ENCODE measurements at places on chromosomes 12 and 14.

- DNase-seq = no peak
Measured at GRCh38 chr12:24408305-24408704, 458.8 kb upstream of the SOX5 start.

GRCh38 chr12:53443955-53444354 is 2.4 kb downstream of the PRR13 start:
- no peak for DNase-seq

DNA sequence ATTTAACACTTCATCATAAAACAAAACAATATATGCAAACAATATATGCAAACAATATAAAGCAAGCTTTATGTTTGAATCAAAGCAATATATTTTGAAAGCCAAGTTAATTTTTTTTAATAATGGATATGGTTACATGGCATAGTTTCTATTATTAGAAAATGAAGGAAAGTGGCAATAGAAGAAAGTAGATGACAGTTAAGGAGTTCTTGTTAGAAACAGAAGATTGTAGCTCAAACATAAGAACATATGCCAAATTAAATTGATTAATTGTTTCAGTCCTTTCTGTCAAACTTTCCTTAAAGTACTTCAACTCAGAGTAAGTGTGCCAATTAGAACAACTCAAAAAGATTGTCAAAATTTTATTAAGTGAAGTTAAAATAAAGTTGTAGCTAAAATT is 1248.3 kb downstream of the SLC16A7 start:
- DNase-seq = no peak

- DNase-seq = no peak
Measured at GRCh38 chr12:104249898-104250297, 34.3 kb downstream of the TXNRD1 start.

GRCh38 chr12:49555631-49556390 is 12.1 kb downstream of the MCRS1 start:
- DNase-seq = no peak

- no peak for DNase-seq
Measured at GRCh38 chr14:94701861-94702370, 68.0 kb downstream of the GSC start.

DNA sequence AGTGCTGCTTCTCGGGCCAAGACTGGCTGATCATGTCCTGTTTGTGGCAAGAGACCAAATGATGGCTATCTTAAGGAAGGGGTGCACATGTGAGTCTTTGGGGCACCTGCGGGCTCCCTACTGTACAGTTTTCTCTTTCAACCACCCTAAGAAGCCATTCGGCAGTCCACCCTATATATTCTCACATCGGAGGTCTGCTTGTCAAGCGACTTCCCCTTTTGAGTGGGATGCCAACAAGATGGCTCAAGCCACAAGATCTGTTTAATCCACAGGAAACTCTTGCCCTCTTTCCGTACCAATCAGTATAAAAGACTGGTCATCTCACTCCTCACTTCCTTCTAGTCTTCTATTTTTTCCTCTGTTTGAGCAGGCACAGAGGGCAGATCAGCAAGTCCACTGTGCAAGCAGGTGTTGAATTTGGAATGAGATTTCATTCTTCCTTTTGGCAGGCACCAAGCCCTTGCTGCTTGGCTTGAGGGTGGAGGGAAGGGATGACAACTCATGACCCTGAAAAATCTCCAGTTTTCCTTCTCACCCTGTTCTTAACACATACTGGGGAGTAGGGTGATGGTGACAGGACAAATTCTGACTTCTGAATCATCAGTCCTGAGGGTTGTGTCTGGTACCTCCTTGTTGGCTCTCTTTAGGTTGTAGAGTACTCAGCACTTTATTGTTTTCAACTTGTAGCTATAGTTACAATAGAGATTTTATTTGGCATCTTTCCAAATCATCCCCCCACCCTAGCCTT is 17.6 kb downstream of the LACRT start:
- DNase-seq = no peak

DNA sequence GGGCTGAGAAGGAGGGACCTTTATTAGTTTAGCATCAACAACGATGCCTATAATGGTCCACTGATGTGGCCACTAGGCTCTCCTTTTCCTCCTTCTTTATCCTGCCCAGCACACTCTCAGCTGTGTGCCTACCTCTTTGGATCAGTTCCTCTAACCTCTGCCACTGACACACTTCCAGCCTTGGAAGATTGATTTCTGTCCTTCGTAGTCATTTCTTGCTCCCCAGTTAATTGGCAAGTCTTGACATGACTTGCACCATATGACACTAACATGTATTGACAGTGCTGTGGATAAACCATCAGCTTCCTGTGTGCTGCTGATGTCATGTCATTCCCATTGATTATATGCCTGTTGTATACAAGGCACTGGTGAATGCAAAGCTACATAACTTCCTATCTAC is 90.2 kb upstream of the PLEKHG7 start:
- no peak for DNase-seq

DNA sequence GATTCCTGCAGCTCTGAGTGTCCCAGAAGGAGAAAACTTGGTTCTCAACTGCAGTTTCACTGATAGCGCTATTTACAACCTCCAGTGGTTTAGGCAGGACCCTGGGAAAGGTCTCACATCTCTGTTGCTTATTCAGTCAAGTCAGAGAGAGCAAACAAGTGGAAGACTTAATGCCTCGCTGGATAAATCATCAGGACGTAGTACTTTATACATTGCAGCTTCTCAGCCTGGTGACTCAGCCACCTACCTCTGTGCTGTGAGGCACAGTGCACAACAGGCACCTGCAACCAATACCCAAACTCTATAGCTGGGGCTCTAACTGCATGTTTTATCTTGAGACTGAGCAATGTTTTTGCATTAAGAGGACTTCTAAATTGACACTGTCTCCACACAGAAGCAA is 379.2 kb upstream of the OR4E1 start:
- DNase-seq = no peak

DNA sequence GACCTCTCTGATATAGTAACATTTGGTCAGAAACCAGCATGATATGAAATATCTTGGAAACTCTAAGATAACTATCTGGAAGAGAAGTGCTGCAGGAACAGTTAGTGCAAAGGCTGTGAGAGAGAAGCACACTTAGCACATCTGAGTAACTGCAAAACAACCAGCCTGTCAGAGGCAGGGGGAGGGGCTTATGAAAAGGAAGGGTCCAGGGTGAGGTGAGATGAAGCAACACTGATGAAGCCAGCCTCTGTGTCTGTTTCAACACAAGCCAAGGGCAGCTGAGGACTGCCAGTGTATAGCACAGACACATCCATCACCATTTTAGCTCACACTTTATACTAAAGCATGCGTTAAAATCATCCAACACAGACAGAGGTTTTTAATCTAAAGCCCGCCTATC is 37.4 kb upstream of the OVCH1 start:
- DNase-seq = no peak

- DNase-seq = no peak
Measured at GRCh38 chr14:55221186-55221585, 29.8 kb upstream of the DLGAP5 start.

GRCh38 chr12:87795555-87795954 is 233.6 kb downstream of the C12orf50 start:
- DNase-seq = no peak

GRCh38 chr12:9869307-9870161 is at the start of gene CLEC2B:
CLEC2B (minus strand) TSS chr12:9869354.
- DNase-seq = no peak

- peak; percentile 29 for DNase-seq
Measured at GRCh38 chr12:132218915-132219314, 74.7 kb downstream of the NOC4L start.

DNA sequence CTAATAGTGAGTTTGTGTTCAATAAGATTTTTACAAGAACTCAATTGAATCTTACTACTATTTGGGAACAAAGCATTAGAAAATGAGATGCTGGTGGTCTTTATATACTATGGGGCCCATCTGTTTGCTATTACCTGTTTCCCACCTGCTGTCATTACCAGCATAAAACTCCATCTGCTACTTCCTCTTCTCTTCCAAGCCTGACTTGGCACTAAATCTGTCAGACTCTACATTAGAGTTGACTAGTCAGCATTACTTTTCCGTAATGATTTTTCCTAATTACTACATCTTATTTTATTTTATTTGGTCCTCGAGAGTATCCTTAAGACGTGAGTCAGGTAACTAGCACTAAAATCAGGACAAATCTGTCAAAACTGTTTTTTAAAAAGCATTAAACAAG is 68.1 kb upstream of the KRR1 start:
- no peak for DNase-seq

DNA sequence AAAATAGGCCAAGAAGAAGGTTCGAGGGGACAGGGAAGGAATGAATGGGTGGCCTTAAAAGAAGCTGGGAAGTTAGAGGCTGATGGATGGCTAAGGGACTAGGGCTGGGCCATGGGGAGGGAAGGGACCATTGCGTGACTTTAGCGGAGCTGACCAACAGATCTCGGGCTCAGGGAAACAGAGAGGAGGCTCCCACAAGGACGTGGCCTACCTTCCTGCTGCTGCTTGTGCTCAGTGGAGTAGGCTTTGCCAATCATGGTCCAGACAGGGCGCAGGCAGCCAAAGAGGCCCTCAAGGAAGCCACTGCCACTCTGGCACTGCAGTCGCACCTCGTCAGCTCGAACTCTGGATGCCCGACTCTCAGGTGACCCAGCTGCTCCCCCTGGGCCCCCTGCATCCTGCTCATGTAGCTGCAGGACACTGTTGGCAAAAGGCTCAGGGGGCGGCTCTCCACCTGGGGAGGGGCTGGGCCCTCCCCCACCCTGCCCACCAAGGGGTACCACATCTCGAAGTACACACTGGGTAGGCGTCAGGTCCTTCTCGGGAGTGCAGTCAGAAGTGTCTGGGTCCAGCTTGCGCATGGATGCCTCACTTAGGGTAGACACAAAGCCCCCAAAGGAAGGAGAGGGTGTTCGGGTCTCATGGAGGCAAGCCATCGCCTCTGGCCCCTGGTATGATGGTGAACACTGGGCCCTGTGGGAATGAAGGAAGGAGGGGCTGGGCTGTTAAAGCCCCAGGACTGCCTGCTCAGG is 12.3 kb downstream of the MAP3K12 start:
- DNase-seq = no peak

- no peak for DNase-seq
Measured at GRCh38 chr12:59627582-59627981, 31.8 kb downstream of the SLC16A7 start.

DNA sequence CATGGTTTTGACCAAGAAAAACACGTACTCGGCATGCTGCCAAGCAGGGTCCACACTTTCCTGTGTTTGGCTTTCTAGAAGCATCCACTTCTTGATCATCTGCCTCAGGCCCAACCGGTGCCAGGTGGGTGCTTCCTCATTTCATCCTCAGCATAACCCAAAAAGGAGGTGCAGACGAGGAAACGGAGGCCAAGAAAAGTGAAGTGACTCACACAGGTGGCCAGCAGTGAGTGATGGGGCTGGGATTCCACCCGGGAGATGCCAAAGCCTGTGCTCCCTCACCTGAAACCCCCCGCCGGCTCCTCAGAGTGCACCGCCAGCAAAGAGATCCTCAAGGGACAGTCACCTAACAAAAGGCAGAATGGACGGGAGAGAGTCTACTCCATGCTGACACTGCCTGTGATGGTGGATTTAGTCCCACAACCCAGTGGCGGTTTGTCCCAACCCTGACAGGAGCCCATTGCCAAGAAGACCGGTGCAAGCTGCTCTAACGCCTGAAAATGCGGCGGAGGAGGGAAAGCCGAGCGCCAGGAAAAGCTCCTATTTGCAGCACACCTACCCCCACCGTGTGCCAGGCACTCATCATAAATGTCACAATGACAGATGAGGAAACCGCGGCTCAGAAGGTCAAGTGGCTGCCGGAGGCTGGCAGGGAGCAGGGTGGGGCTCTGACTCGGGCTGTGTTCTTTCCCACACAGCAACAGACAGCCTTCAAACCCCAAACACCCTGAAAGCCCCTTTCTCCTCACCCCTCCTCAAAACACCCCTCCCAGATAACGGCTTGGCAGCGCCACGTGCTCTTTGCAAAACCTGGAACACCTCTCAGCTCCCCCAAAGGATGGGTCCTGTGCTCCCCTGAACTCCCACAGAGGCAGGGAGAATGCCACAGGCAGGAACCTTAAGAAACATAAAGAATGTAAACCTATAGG is 18.8 kb downstream of the BCL11B start:
- no peak for DNase-seq

- no peak for DNase-seq
Measured at GRCh38 chr12:109630815-109631214, 57.2 kb downstream of the MVK start.

DNA sequence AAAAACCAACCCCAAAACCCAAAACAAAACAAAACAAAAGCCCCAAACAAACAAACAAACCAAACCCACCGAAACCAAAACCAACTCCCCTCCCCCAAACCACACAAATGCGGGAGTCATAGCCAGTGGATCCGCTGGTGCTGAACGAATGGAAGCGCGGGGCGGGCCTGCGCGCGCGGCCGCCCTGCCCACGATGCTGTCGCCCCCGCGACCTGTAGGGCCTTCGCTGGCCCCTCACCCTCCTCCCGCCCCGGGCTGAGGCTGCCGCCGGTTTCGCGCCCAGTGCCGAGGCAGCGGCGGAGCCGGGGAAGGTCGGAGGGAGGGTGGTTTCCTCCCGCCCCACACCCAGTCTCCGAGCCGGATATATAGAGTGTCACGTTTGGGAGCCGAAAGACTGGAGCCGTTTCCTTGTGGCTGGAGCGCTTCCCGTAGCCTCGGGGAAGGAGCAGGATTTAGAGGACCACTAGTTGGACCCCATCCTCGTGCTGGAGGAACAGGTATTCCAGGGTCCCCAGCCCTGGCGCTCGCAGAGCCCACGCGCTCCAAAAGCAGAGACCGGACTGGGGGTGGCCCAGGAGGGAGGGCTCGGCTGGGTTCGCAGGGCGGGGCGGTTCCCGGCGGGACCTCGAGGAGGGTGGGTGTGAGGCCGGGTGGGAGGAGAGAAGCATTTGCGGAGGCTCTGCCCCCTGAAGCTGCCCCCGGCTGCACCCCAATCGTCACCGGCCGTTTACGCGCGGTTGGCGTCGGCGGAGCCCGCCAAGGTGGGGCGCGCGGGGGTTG is at the start of gene FAR2:
Gene FAR2, plus strand, starts transcription at position 368 of the 780 bp plus-strand sequence. CDS start 121,172 bp downstream, outside the sequence.
- peak; percentile 14 for DNase-seq

DNA sequence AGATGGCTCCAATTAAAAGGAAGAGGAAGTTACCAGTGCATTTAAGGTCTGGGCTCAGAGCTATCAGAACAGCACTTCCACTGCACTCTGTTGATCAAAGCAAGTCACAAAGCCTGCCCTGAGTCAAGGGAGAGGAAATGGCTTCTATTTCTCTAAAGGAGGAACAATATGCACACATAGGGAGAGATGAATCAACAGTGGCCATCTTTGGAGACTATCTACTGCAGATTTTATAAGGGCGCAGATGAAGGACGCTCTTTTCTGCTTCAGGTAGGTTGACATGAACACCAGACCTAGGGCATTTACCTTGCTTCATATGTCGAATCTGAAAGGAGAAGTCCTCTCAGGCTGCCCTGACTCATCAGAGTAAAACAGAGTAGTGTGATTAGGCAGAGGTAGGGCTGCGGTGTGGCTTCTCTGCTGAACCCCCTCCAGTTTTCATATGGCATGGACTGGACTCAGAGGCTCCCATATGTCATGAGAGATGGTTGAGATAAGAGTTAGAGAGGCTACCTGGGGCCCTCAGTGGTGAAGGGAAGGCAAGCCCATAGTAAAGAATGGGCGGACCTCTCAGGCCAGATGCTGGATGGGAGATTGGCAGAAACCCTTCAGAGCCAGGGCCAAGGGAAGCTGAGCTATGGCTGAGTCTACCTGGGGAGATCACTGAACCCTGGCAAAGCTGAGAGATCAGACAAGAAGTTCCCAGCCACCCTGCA is 84.4 kb downstream of the ARF6 start:
- DNase-seq = no peak

GRCh38 chr14:53967606-53968005 is 11.0 kb upstream of the BMP4 start:
- DNase-seq = no peak

- DNase-seq = no peak
Measured at GRCh38 chr12:131369094-131369845, 341.6 kb upstream of the SFSWAP start.

Measured in activated T-cell treated with anti-CD3 and anti-CD28 coated beads for 1 hour (primary cell).